ENCODE measurements at places on chromosomes 4 and X.

DNA sequence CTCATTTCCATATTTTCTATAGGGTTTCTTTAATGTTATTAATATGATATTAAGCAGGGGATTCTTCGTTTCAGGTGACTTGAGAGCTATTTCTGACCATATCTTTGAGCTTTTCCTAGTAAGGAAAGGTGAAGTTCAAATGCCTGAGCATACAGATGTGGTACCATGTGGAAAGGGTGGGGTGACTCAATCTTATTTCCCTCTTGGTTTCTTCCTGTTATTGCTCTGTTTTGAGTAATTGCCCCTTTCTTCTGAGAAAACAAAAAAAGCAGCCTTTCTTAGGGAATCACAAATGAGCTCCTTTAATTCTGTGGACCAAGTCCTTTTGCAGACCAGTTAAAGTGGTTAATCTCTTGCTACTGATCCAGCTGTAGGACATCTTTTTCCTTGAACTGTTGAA, 41.0 kb upstream of the AGA start:
- no peak for DNase-seq

DNA sequence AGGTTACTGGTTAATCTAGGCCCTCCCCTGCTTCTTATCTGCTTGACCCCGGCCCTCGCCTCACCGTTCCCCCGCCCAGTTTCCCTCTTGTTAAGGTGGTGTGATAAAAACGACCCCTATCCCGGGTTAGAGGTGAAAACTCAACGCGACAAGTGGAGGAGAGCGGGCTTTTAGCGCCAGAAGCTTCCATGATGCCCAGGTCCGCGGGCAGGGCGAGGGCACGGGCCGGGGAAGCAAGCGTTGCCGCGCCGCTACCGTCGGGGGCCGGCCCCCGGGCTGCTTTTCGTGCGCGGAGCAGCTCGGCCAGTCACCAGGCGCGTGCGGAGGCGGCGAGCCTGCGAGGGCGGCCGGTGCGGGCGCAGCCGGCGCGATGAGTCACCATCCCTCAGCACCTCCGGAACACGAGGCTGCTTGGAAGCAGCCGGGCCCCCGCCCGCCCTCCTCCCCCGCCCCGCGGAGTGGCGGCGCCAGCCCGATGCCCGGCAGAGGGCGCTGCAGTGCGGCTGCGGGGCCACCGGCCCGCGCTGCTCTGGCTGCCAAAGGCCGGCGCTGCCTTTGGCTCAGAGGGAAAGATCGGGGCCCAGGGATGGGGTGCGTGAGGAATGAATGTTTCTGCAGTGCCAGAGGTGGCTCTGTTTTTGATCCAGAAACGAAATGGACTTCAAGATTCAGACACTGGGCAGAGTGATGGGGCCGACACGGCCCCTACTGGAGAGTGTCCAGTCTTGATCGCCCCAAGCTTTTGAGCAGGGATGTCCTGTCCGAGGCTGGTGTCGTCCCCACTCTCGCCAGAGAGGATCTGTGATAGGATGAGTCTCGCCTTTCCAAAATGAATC, 107.8 kb downstream of the NHSL2 start:
- peak; percentile 74 for DNase-seq

- DNase-seq: no peak
Observed at GRCh38 chrX:20681683-20682082, 415.0 kb upstream of the RPS6KA3 start.

- peak; percentile 66 for DNase-seq
Observed at GRCh38 chr4:985123-985830, 1.6 kb upstream of the IDUA start.

DNA sequence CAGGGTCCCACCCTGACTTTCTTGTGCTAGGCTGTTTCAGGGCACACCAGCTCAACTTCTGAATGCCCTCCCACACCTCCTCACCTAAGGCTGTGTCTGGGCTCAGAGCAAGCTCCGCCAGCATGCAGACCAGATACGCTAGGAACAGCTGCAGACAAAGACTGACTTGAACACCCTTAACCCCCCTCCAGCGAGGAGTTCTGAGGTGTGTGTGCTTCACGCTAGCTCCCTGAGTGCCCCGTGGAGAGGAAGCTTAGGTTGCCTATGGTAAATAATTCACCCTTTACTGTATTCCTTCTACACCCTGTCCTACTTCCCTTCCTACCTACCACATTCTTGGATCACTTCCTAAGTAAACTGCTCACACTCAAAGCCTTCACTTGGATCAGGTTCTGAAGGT, 115.0 kb downstream of the VCX3B start:
- DNase-seq: no peak

- no peak for DNase-seq
Observed at GRCh38 chrX:2159393-2159792, 341.4 kb downstream of the DHRSX start.

- DNase-seq: no peak
Observed at GRCh38 chr4:120630427-120630826, 292.1 kb downstream of the PRDM5 start.

GRCh38 chrX:150489359-150490015, 78.9 kb upstream of the MTM1 start:
- no peak for DNase-seq

DNA sequence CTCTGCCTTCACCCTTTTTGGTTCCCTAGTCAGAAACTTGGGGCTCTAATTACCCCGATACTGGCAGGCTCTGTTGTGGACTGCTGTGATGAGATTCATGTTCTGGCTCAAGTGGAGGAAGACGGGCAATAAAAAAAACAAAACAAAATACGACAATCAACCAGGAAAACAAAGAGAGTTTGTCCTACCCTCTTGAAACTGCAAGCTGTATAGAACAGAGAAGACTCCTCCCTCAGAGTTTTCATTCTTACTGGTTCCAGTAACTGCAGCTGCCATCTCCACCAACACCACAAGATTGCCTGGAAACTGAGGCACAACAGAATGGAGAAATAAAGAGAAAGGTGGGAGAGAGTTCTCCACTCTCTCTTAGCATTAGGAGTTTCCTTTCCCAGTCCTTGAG, 11.1 kb upstream of the IL1RAPL1 start:
- DNase-seq: no peak

DNA sequence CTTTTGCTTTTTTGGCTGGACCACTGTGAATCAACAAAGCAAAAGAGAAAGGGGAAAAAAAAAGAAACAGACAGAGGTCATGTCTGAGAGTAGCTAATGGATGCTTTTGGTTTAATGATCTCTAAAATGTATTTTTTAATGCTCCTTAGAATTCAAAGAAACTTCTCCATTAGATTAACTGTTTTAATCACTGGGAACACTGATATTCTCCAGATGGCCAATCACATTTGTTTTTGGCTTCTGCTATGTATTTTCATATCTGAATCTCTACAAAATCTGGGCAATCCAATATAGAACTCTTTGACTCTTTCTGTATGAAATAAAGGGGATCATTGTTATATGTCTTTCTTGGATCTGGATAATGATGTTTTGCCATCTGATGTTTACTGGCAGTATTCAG, 278.2 kb downstream of the ADGRL3 start:
- no peak for DNase-seq

GRCh38 chrX:153829799-153830639, at the start of gene PDZD4:
Gene PDZD4 (minus strand): TSS chrX:153830544. CDS start chrX:153830298, 246 bp downstream.
- DNase-seq: no peak

DNA sequence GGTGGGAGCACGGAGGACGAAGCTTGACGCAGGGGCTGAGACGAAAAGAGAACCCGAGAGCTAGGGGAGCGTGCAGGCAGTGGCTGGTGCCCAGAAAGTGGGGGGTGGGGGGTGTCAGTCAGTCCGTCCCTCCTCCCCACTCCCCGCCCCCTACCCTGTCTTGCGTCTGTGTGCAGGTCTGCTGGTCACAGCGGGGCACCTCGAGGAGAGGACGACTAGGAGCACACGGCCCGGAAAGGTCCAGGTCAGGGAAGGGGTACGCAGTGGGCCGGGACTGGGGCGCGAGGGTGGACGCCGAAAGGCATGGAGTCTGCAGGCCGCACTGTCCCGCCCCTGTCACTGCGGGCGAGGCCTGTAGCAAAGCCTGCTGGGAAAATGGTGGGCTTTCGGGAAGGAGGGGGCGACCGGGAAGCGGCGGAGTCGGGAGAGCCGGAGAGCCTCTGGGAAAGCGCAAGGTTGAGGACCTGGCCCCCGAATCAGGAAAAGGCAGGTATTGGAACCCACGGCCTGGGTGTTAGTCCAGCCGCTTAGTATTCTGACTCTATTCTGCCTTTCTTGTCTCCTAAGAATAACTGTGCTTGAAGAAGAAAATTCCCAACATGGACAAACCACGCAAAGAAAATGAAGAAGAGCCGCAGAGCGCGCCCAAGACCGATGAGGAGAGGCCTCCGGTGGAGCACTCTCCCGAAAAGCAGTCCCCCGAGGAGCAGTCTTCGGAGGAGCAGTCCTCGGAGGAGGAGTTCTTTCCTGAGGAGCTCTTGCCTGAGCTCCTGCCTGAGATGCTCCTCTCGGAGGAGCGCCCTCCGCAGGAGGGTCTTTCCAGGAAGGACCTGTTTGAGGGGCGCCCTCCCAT, 769 bp downstream of the TCEAL1 start:
- DNase-seq: no peak

- no peak for DNase-seq
Observed at GRCh38 chrX:70255452-70255851, 4.6 kb downstream of the P2RY4 start.

DNA sequence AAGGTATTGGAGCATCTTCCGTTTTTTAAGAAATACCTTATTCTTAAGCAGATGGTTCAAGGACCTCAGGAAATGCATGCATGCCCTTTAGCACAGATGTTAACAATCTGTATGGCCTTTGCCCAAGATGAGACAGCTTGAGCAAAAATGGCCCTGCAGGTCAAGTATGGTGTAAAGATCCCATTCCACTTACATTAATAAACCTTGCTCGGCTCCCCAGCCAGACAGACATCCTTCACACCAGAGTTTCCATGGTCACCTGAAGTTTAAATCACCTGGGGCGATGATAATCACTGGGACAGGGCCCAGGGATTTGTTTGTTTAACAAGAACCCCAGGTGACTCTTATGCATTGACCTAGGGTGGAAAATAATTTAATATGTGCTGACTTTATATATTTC, 287.0 kb upstream of the NOCT start:
- no peak for DNase-seq

- no peak for DNase-seq
Observed at GRCh38 chr4:77197831-77198230, 40.8 kb downstream of the CCNG2 start.

DNA sequence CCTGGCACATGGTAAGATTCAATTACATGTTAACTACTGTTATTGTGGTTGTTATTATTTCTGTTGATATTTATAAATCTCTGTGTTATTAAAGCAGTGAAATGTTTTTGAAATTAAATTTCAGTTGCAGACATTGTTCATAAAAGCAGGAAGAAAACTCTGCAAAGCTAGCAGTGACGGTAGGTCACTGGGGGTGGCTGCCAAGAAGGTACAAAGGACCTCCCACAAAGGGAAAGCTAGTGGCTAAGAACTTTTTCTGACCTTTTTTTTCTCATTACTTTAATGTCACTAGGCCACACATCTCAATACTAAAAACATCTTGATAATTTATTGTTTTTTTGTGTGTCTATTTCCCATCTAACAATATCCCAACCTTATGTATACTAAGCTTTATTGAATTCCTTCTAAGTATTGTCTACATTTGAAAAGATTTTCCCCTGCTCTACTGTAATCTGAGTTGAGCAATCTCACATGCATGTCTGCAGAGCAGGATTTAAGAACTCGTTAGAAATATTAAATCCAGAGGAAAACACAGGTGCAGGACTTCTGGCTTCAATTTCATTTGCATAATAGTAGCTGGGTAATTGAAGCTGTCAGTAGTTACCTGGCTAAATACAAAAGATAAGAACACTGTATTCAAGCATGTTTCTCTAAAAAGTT, 197.3 kb downstream of the CFAP299 start:
- DNase-seq: no peak

DNA sequence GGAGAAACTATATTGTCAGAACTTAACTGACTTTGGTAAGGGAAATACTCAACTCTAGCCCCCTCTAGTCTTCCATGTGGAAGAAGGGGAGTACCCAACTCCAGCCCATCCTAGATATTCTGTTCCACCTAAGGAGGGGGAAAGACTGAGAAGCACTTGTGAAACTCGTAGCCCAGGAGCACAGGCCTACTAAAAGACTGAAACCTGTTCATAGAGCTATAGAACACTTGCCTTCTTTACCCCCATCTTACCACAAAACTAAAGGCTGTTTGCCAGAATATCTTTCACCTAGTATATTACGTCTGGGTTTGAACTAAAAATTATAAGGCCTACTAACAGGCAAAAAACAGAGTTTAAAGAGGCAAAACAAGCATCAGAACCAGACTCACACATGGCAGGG, 15.5 kb downstream of the CLDN22 start:
- no peak for DNase-seq

- no peak for DNase-seq
Observed at GRCh38 chr4:90152024-90152423, 24.8 kb downstream of the CCSER1 start.

GRCh38 chr4:156388826-156389225, 435.2 kb upstream of the CTSO start:
- no peak for DNase-seq

DNA sequence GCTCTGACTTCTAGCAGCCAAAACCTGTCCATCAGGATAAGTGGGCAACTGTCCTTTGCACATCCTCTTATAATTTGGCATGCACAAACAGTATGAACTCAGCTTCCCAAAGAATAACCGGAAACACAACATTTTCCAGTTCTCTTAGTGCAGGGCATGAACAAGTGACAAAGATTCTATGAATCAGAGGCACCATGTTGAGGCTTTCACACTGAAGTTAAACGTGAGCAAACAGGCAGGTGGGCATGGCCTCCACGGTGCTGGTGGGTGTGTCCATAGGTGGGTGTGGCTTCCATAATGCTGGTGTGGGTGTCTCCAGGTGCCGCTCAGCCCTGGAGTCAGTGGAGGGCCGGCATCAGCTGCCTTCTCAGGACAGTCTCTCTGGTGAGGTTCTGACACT, 196.5 kb downstream of the SMIM20 start:
- DNase-seq: no peak

- DNase-seq: no peak
Observed at GRCh38 chr4:186196063-186196462, 4.7 kb downstream of the CYP4V2 start.

GRCh38 chrX:154806837-154807501, 1.7 kb upstream of the MPP1 start:
- DNase-seq: no peak

DNA sequence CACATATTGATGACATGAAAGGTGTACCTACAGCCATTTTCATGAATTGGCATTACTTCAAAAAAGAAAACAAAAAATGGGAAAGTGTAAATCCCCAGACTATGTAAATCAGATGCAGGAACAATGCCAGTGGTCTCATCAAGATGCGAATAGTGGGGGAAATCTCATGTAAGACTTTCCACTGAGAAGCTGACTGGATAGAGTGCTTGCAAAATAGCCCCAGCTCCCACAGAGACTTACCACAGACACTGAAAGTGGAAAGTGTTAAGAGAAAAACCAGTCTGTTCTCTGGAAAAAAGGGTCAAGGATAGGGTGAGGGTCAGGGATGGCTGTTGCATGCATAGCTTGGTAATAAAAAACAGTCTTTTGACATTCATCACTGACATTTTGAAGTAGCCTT, 73.2 kb upstream of the ARMCX2 start:
- no peak for DNase-seq

GRCh38 chr4:128524311-128524710, 236.7 kb upstream of the PGRMC2 start:
- DNase-seq: no peak

All from stimulated activated CD8-positive, alpha-beta memory T cell treated with anti-CD3 and anti-CD28 coated beads, Interleukin-15, amount 100 ng/mL, for 48 hours (primary cell).